ENCODE measurements at places on chromosomes 1 and 21.

GRCh38 chr1:160428655-160429054, 28.3 kb downstream of the VANGL2 start:
- no peak for DNase-seq

GRCh38 chr1:74858136-74858535, 125.2 kb downstream of the TYW3 start:
- DNase-seq: no peak

- DNase-seq: no peak
Observed at GRCh38 chr1:158248118-158248517, 6.1 kb upstream of the CD1A start.

GRCh38 chr1:47624531-47624930, 186.7 kb downstream of the FOXD2 start:
- no peak for DNase-seq

DNA sequence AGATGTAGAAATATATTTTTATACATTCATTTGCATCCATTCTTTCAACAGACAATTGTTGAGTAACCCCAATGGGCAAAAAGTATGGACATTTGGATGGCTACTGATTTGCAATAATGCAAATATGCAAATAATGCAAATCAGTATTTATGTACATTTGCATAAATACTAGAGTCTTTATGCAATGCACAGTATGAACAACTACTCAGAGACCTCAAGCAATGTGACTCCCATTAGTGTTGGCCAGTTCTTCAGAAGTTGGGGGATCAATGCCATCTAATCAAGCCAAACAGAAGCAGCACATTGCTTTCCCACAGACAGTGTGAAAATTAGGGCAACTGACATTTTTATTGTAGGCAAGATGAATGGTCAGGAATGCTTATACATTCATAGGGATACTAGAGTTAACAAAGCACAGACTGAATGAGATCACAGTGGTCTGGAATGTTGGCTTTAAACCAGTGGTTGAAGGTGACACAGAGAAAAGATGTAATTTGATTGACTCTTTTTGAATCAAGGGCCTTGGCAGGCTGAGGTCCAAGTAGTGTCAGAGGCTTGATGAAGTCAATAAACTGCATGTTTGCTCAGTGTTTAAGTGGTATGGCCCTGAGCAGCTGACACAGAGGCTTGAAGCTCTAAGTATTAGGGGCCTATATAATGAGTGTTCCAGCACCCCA, 256.6 kb downstream of the CTH start:
- DNase-seq: no peak

Data from T-helper 22 cell (primary cell).